ENCODE measurements at places on chromosomes 1 and 21. TPM values are rescaled to one million over a fixed set of nuclear protein-coding genes. Genes with fewer than 3 reads are reported as not detected.

Gene CRNN
- total RNA-seq, result not detected

Gene BNIPL
- not detected for total RNA-seq

Gene GUCA2B
- not detected for total RNA-seq

Gene ACTL8
- total RNA-seq, result not detected

Gene SRSF11
- total RNA-seq, result 49.5 TPM

Gene SYCP1
- total RNA-seq, result not detected

Gene CITED4
- total RNA-seq, result 30.0 TPM

All from mesangial cell (primary cell).